ENCODE measurements at places on chromosomes 6 and 20. TPM values are rescaled to one million over a fixed set of nuclear protein-coding genes. Genes with fewer than 3 reads are reported as not detected.

- DNase-seq = no peak
These were observed 677.5 kb downstream of the HDGFL1 start for GRCh38 chr6:23246896-23247295.

PTCHD4 gene
- 0.70 TPM for polyA plus RNA-seq

DNA sequence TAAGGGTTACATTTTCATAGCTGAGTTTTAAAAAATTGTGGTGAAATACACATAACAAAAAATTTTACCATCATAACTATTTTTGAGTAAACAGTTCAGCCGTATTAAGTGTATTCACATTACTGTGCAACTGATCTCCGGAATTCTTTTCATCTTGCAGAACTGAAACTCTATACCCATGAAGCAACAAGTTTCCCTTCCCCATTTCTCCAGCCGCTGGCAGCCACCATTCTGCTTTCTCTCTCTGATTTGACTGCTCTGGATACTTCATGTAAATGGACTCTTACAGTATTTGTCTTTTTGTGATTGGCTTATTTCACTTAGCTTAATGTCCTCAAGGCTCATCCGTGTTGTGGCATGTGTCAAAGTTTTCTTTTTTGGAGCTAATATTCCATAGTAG is 341.6 kb downstream of the QKI start:
- no peak for DNase-seq

DNA sequence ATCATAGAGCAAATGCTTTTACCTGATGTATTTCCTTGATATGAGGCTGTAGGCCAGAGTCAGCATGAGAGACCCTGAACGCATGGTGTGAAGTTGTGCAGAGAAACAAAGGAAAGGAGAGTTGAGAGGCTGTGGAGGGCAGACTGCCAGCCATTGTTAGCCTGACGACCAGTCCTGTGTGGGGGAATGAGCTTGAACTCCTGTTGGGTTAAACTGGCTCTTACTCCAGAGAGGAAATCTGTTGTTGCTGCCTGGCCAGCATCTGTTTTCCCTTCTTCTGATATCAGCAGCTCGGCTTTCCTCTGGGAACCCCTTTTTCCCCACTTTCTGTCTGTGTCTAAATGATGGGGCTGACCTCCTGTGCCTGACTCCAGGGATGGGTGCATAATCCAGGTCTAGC is 158.2 kb upstream of the ZFP64 start:
- DNase-seq = no peak

GRCh38 chr20:38883081-38883980 is 42.9 kb upstream of the FAM83D start:
- peak; percentile 15 for DNase-seq

Data from large intestine (tissue), 12 donors.